ENCODE measurements at places on chromosomes 7 and 10.

DNA sequence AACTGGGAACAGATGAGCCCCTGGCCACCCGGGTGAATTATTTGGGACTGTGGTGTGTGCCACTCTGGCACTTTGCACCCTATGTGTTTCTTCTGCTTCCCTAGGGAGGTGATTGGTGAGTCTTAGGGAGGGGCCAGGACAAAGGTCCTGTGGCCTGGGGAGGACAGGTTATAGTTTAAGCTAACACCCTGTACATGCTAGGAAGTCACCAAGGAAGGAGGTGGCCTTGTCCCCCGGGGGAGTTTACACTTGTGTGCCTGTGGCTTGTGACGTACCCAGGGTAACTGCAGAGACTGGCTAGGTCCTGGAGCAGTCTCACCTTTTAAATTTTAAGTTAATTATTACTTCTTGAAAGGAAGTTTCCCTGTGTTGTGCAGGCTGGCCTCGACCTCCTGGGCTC lies 196.2 kb downstream of the BAMBI start:
- DNase-seq: no peak

- DNase-seq: no peak
These were observed 5.7 kb upstream of the HK1 start for GRCh38 chr10:69272624-69273023.

DNA sequence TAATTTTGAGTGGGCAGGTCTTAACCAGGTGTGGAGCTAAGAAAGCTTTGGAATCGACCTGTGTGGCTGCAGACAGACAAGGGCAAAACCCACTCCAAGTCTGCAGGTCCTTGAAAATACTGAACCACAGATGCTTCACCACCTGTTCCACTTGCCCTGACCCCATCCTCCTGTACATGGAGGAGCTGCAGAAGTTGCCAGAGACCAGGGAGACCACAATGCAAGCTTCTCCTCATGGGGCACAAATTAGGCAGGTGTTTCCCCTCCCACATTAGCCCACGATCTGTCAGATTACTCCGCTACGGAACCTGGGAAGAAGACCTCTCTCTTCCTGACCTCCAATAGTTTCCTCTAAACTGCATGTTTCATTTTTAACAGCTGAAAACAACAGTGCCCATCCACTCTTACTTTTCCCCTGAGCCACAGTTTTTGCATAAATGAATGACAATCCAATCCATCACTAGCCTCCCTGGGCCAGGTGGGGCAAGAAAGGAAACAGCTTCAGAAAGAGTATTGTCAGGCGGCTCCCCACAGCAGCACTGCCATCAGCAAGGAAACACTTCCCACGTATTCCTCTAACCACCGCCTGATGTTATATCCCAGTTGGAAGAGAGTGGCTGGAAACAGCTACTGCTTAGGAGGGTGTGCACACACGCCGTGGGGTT lies 141.6 kb downstream of the PRKAG2 start:
- no peak for DNase-seq

GRCh38 chr10:49498425-49498824 lies 40.5 kb downstream of the ERCC6 start:
- DNase-seq: no peak

GRCh38 chr7:38700116-38700515 lies 68.9 kb upstream of the AMPH start:
- DNase-seq: no peak

DNA sequence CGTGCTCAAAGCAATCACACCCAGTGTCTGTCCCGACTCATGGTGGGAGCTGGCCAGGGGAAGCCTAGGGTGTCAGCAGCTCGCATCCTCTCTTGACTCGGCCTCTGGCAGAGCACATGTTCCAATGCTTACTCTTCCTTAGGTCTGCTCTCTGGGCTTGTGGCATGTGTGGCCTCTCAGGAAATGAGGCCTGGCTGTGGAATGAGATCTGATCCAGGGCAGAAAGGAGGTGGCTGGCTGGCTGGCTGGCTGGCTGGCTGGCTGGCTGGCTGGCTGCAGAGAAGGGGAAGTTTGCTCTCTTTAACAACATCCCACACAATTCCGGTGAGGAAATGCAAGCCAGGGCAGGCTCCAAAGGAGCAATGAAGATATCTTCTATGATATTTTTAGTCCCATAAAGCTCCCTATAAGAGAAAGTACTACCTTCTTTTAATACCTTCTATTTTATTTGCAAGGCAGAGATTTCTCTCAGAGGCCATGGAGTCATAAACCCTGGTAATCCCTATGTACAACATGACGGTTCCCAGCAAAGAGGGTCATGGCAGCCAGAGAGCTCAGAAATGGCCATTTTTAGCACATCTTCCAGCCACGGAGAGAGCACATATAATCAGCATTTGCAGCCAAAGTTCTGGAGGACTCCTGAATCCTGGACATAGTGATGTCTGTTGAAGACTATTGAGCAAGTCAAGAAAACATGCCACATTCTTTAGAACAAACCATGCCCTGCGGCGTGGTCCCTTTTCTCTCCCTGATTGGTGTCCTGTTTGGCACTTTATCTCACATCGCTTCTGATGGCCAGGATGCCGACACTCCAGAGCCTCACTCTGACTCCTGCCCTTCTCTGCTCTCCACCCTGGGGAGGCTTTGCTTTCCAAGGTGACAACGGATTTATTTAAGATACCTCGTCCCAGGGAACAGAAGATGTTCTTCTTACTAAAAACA lies 153.7 kb downstream of the FANK1 start:
- DNase-seq: no peak

DNA sequence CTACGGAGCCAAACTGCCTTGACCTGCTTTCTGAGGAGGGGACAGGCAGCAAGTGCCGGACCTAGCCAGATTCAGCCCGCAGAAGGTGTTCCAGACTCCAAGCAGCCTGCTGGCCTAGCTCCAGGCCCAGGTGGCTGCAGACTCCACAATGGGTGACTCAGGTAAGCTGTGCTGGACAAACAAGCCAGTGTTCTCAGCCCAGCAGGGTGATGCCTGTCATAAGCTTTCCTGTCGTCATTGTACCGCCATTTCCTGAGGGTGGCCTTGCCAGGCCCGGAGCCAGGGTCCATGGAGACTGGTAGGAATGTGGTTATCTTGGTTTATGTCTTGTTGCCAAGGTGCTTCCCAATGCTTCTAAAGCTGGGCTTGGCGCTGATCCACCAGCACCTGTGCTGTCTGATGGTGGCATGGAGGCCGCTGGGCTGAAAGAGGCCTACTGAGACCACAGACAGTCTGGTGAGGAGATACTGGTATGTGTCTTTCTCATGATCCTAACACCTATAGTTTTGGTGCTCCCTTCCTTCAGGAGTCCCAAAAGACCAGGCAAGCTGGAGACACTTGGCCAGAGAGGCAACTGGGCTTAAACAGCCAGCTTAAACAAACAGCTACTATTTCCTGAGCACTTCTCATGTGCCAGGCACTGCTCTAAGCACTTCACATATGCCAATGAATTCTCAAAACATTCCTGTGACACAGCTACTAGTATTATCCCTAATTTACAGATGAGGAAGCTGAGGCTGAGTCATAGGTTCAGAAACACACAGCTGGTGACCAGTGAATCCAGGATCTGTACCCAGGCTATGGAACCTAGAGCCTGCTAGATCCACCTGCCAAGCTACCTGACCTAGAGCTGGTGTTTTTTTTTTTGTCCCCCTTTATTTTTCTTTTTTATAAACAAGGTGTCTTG lies 42.0 kb downstream of the ZC3HC1 start:
- no peak for DNase-seq

GRCh38 chr10:24983946-24984345 lies 31.5 kb upstream of the PRTFDC1 start:
- no peak for DNase-seq

GRCh38 chr7:41979834-41980307 lies 257.1 kb downstream of the GLI3 start:
- DNase-seq: no peak

- DNase-seq: no peak
These were observed 164.0 kb downstream of the MGMT start for GRCh38 chr10:129631006-129631405.

DNA sequence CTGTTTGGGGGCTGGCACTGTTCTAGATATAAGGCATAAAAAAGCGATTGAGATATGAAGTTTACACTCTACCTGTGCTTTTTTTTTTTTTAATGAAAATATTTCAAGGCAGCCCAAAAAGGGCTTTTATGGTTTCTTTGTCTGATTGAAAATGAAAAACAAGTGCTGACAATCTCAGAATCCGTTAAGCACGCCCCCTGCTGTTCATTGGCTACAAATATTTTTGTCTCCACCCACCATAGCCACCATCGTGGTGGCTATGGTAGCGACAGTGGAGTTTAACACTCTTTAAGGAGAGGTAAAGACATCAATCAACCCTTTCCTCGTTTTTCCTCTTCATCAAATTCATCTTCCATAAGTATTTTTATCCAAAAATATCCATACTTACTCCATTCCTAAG lies 94.2 kb downstream of the CD36 start:
- DNase-seq: no peak
